ENCODE measurements at places on chromosomes 4 and X. TPM values are rescaled to one million over a fixed set of nuclear protein-coding genes. Genes with fewer than 3 reads are reported as not detected.

DNA sequence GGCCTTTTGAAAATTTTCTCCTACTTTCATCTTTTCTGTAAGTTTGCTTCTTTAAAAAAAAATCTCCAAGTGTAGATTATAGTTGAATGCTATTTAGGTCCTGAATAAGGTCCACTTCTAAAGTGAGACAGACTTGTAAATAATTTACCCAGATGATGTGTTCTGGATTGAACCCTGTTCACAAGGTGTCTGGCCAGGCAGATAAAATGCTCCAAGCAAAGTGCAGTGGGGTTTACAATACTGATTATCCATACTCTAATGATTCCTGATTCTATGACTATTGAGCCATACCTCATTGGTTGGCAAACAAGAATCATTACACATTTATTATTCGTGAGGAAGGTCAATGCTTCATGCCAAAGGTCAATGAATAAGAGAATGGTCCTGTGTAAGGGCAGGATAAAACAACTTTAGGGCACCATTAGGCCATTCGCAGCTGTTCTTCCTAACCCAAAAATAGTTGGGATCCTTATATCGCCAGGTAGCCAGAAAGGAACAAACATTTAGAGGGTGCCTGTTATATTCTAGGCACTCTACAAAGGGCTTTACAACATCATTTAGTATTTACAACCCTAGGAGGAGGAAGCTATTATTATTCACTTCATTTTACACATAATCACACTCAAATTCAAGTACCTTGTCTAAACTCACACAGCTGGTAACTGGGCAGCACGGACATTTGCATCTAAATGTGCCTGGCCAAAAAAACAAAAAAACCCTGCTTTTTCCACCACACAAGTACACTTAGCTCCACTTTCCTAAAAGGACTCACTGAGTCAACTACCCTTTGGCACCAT lies 18.6 kb upstream of the SAT1 start:
- no peak for DNase-seq

GRCh38 chr4:40525752-40526598 lies 103.7 kb downstream of the RBM47 start:
- no peak for DNase-seq

GRCh38 chr4:13778367-13778766 lies 150.8 kb upstream of the BOD1L1 start:
- DNase-seq: no peak

GRCh38 chr4:23889814-23890341 lies at the start of gene PPARGC1A:
Gene PPARGC1A (minus strand): TSS chr4:23890047. CDS start chr4:23889957, 90 bp downstream.
- DNase-seq: no peak

DNA sequence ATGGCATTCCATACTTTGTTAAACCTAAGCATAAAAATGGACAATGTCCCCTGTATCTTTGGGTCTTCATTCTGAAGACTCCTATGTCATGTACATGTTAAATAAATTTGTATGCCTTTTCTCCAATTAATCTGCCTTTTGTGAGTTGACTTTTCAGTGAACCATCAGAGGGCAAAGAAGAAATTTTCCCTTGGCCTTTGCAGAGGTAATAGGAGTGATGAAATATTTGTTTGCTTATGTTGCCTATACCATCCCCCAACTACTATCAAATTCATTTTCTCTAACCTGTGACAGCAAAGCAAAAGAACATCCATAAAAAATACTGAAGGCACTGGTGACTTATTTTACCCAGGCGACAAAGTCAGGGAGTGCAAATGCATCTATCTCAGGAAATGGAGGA lies 18.2 kb downstream of the NAAA start:
- no peak for DNase-seq

GRCh38 chr4:24273136-24273535 lies 311.2 kb downstream of the DHX15 start:
- DNase-seq: no peak

GRCh38 chr4:73451404-73451803 lies 15.4 kb downstream of the AFP start:
- no peak for DNase-seq

DNA sequence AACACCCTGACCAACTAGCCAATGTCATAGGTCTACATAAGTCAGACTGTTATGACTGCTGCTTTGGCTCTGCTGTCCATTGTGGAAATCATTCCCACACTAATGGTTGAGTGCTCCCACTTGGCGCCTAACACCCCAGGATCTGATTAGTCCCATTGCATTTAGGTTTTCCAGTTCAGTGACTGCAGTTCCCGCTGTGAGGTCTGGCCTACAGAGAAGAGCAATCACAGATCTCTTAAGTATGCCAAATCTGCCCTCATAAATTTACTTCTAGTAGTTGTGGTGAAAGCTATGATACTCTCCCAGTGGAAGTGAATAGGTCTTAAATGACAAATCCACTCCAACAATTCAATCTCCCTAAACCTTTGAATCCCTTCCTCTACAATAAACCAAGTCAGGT lies 77.3 kb upstream of the IL2 start:
- no peak for DNase-seq

DNA sequence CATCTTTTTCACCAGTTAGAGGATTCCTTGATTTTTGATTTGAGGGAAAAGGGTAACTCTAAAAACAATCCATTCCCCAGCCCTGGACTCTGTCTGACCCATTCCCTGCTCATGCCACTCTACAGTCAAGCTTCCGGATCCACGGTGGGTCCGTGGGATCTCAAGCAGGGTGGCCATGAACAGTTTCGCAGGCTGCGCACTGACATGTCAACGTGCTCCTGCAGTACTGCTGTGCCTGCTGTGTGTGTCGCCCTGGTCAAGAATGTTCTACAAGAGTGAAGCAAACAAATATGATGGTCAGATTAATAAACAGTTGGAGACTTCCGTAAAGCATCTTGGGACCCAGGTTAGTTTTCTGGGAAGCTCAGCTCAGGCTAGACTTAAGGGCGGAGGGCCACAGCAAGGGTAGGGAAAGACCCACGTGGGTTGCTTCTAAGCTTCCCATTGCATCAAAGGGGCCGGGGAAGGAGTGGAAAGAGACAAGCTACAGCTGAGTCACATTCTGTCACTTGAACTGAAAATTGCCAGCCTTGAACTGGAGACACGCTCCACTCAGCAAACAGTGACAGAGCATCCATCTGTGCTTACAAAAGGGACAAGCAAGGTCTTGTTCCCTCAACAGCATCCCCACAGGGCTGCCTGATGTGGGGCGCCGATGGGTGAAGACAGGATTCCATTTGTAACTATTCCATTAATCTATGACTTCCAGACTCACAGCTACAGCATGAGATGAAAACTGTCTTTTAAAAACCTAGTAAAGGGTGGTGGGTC lies 81.8 kb downstream of the MTMR1 start:
- DNase-seq: no peak

DNA sequence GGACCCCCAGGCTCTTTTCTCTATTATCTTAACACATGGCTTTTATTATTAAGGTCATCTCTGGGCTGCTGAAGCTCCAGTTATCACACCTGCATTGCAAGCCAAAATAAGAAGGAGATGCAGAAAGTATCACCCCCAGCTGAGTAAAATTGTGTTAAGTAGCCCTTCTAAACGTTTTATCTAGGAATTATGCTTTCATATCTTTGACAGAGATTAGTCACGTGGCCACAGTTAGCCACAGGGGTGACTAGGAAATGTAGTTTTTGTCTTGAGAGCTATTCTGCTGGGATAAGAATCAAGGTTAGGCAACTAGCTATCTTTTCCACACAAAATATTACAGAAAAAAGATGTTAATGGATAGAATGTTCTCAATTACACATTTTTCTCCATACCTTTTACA lies 102.1 kb downstream of the ANXA3 start:
- no peak for DNase-seq

DNA sequence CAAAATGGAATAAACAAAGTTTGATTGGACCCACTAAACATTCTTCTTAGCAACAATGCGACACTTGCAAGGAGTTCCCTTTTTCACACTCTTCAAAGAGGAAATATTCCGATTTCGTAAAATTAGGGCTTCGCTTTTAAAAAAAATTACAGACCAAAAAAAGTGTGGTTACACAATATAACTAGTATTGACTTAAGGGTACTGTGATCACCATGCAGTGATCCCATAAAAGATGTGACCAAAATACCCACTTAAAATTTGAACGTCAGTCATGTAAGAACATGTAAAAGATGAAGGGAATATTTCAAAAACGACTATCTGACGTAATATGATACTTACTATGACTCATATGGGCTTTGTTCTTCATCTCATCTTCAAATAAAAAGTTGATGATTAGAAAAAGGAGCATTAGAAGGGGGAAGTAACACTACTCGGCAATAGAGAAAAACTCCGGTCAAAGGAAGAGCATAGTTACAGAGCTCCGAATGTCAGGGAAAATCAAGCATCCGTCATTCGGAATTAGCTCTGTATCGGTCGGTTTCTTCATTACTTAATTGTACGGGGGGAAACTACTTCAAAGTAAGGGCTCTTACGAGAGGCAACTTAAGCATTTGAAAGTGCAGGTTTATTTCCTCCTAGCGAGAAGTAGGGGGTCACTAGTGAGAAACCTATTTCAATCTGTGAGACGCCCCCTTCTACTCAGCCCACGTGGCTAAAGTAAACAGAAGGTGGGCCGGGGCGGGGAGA lies 1.3 kb upstream of the TET2 start:
- no peak for DNase-seq

DNA sequence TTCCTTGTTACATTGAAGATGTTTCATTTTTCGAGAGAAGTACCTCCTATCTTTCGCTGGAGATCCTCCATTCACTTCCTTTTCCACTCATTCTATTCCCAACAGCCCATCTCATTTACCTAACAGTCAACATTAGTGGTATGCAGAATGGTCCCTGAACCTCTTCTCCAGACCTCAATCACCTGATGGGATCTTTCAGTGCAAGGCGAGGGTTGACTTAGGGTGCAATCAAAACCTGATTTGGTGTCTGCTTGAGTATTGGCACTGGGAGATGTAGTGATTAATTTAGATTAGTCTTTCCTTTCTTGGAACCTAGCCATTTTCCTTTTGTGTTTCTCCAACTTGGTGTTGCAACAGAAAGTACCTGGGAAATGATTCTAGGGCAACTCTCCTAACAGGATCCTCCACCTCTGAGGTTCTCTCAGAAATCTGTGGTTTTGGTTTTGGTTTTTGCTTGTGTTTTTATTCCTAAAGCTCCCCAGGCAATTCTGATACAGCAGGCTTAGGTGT lies 18.4 kb downstream of the DDX3X start:
- DNase-seq: no peak

GRCh38 chr4:163966612-163967011 lies 472.1 kb downstream of the TMA16 start:
- no peak for DNase-seq

DNA sequence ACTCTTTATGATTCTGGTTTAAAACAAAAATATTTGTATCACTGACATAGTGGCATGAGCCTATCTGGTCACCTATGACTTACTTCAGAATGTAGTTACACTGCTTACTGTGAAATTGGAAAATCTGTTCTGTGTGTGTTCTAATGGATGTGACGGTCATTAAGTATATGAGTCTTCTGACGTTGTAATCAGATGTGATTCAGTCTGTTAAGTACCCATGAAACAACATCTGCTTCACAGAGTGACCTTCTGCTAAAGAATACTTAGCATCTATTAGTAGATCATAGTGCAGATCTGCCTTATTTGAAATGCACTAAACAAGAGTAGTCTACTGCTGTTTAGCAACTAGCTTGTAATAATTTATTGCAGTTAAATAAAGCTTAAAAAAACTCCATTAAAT lies 317.1 kb downstream of the DCTD start:
- DNase-seq: no peak

Gene FOXP3
- 22.3 TPM for total RNA-seq

Gene HMGB3
- 25.4 TPM for total RNA-seq

Gene VSIG4
- total RNA-seq: 0.23 TPM

Gene ANTXR2
- 3.0 TPM for total RNA-seq

Gene CCDC110
- 0.81 TPM for total RNA-seq

Gene UGT2B10
- total RNA-seq: not detected

Gene BLOC1S4
- total RNA-seq: 19.1 TPM

Gene NLGN3
- total RNA-seq: 0.63 TPM
